ENCODE measurements at places on chromosomes 7 and 10.

- peak; percentile 52 for DNase-seq
Measured at GRCh38 chr10:58281092-58281752, 12.3 kb downstream of the CISD1 start.

- no peak for DNase-seq
Measured at GRCh38 chr7:65974191-65974801, 7.7 kb downstream of the GUSB start.

DNA sequence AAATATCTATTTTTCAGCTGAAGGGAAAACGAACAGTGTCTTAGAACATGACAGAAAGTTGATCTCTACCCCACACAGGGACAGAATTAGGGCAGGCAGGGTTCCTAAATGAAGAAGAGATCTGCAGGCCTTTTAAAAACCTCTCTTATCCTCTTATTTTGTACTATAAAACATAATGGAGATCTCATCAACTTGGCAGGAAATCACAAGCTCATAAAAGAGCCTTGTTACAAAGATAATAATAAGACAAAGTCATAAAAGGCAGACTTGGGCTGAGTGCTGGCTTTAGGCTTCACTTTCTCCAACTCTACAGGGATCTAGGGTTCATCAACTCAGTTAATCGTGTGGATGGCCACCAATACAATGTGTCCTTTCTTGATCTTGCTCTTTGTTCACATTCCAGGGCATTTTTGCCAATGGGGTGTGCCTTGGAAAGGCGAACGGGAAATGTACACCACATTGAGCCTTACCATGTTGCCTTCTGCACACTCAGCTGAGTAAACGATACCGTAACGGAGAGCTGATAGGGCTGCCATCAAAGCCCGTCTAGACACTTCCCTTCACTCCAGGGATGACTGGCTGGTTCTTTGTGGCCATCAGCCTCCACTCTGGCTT is 7.1 kb upstream of the TEX36 start:
- DNase-seq = peak; percentile 23

DNA sequence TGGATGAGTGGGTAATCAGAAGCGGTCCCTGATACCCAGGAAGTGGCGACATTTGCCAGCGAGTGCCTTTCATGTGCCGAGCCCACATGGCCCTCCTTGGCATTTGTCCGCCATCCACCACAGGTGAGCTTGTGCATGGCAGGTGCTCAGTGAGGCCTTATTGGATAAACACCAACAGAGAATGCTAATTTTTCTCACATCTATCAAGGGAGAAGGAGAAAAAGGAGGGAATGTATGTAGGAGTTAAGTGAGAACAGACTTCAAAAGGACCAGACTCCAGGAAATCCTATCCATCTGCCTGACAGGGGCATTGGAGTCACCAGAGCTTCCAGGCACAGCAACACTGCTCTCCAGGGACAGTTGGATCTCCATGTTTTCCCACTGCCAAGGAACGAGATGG is 143.5 kb upstream of the ZMIZ1 start:
- no peak for DNase-seq

DNA sequence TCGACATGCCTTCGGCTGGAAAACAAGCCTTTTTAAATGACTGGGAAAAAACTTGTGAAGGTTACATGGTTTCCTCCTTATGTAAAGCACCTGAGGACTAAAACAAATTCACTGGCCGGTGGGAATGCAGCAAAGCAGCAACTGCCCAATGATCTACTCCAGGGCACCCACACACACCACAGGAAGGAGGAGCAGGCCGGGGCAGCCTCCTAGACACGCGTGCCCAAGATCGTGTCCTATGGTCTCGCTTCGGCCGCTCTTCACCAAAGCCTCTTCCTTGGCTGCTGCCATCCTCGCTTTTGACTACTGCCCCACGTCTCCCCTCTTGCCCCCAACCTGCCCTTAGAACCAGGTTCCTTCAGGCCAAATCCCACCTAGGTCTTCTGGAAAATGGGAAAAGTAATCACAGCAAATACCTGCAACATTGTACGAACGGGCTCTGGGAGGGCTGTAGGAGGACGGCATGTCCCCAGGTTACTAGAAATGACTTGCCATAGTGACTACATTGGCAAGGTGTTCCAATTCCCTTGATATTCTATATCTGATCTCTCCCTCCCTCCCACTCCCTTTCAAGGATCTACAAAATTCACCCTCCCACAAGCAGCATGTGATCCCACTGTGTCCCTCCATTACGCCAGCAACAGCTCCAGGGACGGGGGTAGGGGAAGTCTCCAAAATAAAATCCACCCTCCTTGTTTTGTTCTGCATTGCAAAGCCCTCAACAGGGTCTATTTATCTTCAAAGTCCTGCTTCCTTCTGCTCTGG is 84.9 kb downstream of the RNF216 start:
- DNase-seq = no peak

DNA sequence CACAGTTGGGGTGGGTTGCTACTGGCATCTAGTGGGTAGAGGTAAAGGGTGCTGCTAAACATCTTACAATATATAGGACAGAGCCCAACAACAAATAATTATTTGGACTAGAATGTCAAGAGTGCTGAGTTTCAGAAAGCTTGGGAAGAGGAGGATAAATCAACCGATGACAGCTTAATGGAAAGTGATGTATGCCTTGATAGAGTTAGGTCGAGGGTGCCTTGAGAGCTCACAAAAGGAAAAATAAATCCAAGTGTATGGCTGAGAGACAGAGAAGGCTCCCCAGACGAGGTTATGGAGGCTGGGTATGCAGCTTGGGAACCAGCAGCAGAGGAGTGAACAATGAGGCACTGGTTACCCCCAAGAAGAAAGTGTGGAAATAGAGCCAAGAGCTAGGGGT is 211.1 kb downstream of the HDAC9 start:
- no peak for DNase-seq

- no peak for DNase-seq
Measured at GRCh38 chr10:113646336-113647201, 17.3 kb downstream of the NRAP start.

GRCh38 chr10:100339236-100339635 is 7.8 kb upstream of the SCD start:
- DNase-seq = no peak

GRCh38 chr7:44471850-44472249 is 18.6 kb downstream of the NUDCD3 start:
- DNase-seq = no peak

DNA sequence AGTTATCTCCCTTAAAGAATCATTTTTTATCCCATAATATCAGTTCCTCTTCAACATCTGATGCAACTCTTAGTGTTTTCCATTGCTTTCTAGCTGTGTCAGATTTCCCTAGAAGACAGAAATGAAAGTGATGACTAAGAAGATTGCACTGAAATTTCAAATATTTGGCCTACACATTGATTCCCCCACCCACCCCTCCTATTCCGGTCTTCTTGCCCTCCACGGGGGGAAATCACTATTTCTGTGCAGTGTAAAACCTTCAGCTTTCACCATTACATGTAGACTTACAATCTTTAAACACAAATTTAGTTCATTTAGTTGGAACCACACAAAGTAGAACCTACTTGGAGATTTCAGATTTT is 63.7 kb upstream of the IL6 start:
- DNase-seq = peak; percentile 23

DNA sequence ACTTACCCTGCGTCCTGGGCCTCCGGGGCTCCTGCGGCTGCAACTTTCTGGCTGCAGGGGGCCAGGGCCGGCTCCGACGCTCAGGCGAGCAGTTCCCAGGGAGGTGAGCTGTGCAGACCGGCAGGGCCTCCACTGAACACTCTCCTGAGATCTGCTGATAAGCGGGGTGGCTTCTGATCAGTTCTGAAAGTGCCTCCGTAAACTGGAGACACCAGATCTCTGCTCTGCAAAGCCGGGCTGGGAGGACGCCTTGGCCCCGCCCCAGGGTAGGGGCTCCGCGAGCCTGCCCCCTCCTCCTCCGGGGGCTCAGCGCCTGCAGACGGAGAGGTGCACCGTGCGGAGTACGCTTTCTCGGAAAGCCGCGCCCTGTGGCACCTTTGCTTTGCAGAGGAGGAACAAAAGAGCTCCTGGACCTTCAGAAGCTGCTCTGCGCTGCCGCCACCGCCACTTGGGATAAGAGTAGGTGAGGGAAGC is 141.3 kb upstream of the VKORC1L1 start:
- no peak for DNase-seq

GRCh38 chr7:34327681-34328080 is 330.3 kb upstream of the NPSR1 start:
- no peak for DNase-seq

GRCh38 chr7:81664304-81664703 is 105.5 kb downstream of the HGF start:
- no peak for DNase-seq

- DNase-seq = no peak
Measured at GRCh38 chr10:124243702-124244121, 150.3 kb upstream of the CHST15 start.

DNA sequence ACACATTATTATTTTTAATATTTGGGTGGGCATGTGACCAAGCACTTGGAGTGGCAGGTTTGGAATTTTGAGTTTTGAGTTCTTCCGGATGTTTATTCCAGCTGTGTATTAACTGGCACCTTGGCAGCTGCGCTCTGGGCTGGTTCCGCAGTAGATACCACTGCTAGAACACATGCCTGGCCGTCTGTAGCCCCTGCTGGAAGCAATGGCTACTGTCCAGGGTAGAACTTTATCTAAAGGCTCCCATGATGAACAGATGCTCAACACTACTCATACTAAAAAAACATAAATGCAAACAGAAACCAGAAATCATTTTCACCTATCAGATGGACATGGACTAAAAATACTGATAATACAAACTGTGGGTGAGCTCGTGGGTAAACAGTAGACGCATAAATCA is 19.4 kb upstream of the SH3PXD2A start:
- DNase-seq = no peak

GRCh38 chr10:119305860-119306513 is 98.6 kb downstream of the GRK5 start:
- peak; percentile 72 for DNase-seq

- no peak for DNase-seq
Measured at GRCh38 chr7:77759294-77759889, 38.8 kb downstream of the TMEM60 start.
